Mucosa of gallbladder (tissue), 1 donor: ENCODE measurements at places on chromosomes 16 and 17. TPM values are rescaled to one million over a fixed set of nuclear protein-coding genes. Genes with fewer than 3 reads are reported as not detected.

- no peak for DNase-seq
Measured at GRCh38 chr17:78340183-78340955, 19.5 kb downstream of the SOCS3 start.

Gene MARF1
- 92.6 TPM for total RNA-seq

- no peak for DNase-seq
Measured at GRCh38 chr17:28471531-28472342, 1.7 kb upstream of the SLC13A2 start.

- no peak for DNase-seq
Measured at GRCh38 chr16:75552951-75553350, 3.1 kb downstream of the TMEM231 start.

Gene WSB1
- 177 TPM for total RNA-seq

DNA sequence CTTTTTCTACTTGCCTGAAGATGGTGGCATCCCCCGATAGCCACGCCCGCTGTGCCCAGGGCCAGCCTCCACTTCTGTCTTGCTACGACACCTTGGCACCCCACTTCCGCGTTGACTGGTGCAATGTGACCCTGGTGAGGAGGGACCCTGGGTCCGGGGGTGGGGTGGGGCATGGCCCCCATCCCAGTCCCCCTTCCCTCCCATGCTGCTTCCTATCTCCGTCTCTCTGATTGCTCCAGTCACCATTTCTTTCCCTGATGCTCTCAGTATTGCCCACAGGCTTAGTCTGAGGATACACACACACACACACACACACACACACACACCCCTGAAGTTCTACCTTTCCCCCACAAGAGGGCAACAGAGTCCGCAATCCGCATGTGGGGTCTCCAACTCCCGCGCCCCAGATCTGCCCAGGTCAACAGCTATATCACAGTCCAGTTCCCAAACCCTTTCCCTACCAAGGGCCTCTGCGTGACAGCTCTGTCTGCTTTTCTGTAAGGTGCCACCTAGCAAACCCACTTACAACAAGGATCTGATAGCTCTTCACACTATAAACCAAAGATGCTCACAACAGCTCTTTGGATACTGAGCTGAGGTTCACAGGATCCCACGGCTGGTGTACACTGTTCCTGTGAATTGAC is 3.4 kb downstream of the SGCA start:
- peak; percentile 60 for DNase-seq

- no peak for DNase-seq
Measured at GRCh38 chr17:55606488-55606815, 95.2 kb upstream of the SMIM36 start.

Gene SGCA
- total RNA-seq, result 23.5 TPM

GRCh38 chr16:73735018-73735417 is 561.6 kb upstream of the PSMD7 start:
- no peak for DNase-seq

- DNase-seq, result no peak
Measured at GRCh38 chr17:5184288-5184687, 7.4 kb downstream of the ZNF594 start.

DNA sequence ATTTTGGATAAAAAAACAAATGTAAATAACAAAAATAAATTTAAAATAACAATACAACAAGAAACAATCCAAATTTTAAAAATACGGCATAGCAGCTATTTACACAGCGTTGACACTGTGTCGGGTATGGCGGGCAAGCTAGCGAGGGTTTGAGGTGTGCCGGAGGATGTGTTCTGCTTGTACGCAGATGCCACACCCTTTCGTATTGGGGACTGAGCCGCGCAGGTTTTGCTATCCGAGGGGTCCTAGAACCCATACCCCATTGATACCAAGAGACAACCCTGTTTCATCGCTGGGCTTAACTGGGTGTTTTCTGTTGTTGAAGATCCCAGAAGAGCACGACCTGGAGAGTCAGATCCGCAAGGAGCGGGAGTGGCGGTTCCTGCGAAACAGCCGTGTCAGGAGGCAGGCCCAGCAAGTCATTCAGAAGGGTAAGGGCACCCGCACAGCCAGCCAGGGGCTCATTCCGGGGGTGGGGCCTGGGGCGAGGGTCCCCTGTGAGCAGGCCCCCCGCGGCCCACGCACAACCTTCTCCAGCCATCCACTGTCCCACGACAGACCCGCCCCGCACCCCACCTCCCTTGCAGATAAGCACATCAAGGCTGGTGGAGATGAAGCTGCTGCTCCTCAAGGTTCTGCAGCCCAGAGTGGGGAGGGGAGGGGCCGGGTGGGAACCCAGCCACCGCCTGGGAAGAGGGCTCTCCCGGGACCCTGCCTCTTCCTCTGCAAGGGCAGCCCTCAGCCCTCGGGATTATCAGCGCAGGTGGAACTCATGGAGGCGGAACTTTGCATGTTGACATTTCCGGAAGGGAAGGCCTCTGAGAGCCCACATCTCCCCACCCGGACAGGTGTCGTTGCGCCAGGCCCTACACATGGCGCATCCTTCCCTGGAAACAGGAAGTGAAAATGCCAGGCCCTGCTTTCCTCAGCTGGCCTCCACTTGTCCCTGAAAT is 51.2 kb upstream of the CHMP6 start:
- no peak for DNase-seq
